ENCODE measurements at places on chromosomes 3 and 15.

GRCh38 chr15:29054171-29055045 is 168.6 kb downstream of the APBA2 start:
- DNase-seq: no peak

DNA sequence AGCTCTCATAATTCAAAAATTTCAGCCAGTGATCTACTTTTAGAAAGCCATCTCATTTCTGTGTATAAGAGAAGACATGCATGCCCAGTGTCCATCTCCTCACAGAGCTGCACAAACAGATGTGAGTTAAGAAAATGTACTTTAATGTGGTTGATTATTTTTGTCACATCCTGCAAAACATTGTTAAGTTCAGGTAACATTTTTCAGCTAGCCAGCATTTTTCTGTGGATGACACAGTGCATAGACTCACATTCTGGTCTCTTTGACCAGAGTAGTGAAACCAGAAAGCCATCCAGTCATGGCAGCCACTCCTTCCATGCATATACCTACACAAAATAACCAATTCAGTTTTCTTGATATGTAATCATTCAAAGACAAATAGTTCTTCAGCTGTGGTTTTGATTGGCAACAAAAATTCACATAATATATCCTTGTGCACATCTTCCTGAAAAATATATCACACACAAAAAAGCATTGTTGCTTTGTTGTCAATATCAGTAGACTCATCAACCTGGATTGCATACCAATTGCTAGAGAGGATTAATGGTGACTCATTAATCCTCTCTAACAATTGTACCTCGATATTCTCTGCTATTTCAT is 2.1 kb upstream of the PLSCR1 start:
- no peak for DNase-seq

DNA sequence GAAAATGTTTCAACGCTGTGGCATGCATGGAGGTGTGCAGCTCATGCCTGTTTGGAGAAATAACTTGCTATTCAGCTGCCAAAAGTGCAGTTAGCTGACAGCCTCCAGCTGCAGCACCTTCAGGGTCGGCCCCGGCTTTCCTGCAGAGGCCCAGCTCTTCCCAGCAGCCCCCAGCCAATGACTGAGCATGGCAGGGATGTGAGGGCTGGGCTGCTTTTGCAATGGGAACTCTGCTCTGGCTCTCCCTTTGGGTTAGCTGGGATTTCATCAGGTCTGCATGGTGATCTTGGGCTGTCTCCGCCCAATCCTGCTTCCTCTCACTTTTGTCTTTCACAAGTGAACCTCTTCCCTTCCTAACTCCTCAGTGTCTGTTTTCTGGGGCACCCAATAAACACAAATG is 396.6 kb downstream of the EPHB1 start:
- no peak for DNase-seq

DNA sequence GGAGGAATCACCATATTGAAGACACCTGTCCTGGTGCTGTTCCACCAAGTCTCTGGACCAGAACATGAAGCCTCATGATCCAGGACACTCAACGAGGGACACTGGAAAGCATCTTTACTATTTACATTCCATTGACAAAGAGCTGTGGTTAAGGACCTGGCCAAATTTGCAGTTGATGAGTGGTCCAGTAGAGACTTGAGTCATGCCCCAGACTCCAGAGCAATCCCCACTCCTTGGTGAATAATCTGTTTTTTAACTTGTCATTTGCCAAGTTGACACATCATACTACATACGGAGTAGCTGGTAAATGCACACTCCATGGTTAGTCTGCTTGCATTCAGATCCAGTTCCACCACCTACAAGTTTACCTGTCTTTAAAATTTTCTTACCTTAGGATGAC is 1.2 kb upstream of the COL6A6 start:
- DNase-seq: no peak

DNA sequence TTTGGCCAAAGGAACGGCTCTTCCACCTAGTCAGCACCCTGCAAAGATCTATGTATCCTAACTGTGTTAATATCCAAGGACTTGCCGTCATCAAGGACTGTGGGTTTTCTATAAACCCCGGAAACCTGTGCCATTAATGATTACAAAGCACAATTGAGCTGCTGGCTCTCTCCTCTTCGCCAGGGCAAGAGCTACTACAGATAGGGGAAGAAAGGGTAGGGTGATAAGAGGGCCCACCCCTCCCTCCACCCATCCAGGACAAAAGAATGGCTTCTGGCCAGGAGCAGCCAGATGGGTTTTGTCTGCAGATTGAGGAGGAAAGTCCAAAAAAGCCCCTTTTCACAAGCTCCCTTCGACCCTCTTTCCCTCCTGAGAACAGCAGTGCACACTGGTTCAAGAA is 9.9 kb downstream of the RFT1 start:
- no peak for DNase-seq

DNA sequence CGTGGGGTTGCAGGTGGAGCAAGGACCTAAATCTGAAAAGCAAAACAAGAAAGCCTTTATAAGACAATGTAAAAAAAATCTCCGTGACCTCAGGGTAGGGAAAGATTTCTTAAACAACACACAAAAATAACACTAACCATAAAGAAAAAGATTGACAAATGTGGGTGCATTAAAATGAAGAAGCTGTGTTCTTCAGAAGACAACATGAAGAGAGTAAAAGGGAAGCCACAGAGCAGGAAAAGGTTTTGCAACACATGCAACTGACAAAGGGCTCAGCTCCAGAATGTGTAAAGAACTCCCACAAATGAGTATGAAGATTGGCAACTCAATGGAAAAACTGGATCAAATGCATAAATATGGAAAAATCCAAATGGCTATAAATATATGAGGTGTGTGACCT is 74.2 kb downstream of the MAGEF1 start:
- no peak for DNase-seq

- no peak for DNase-seq
Observed at GRCh38 chr3:43246976-43247375, 39.4 kb upstream of the SNRK start.

DNA sequence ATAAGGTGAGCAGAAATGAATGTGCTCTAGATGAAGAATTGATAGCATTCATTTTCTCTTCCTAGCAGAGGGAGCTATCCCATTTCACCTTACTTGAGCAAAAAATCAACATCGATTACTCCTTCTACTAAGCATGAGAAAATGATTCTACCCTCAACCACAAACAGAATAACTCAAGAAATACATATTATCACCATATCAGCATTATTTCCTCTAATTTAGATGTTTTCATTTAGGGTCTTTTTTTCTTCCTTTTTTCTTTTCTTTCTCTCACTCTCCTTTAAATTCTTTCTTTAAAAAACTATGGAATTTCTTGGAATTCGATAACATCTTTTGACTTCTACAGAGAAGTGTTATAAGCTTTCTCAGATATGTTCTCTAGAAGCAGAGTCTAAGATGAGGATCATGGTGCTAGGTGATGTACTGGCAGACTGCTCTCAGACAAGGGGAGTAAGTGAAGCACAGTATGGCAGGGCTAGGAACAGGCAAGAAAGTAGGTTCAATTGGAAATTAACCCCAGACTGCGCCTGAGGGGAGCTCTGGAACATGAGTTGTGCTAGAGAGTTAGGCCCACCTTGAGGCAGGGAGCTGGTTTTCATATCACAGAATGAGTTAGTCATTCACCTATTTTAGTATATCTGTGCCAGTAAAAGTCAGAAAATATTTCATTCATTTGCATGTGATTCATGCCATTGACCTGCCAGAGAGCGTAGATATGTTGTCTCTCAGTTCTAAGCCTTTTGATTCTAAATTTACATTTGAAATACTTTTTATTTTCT is 279.2 kb upstream of the KCNH8 start:
- DNase-seq: no peak

DNA sequence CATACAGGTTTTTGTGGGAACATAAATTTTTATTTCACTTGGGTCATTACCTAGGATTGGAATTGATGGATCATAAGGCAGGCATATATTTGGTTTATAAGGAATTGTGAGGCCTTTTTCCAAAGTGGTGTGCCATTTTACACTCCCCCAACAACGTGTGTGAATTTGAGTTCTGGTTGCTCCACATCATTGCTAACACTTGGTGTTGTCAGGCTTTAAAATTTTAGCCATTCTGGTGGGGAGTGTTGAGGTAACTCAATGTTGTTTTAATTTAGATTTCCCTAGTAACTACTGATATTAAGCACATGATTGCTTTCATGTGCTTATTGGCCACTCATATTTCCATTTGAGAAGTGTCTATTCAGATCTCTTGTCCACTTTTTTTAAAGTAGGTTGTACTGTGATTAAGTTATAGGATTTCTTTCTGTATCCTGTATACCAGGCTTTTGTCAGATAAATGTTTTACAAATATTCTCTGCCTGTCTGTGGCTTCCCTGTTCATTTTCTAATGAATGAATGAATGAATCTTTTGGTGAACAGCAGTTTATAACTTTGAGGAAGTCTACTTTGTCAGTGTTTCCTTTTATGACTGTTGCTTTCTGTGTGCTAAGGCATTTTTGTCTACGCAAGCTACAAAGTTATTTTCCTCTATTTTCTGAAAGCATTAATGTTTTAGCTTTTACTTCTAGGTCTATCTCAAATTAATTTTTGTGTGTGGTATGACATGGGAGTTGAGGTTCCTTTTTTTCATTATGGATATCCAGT is 17.9 kb upstream of the NR2C2 start:
- DNase-seq: no peak
